ENCODE measurements at places on chromosomes 2 and 18. TPM values are rescaled to one million over a fixed set of nuclear protein-coding genes. Genes with fewer than 3 reads are reported as not detected.

- DNase-seq: no peak
These were observed 177.5 kb downstream of the LPIN1 start for GRCh38 chr2:11923935-11924334.

- no peak for DNase-seq
These were observed 26.6 kb downstream of the MLPH start for GRCh38 chr2:237513693-237514092.

GRCh38 chr2:28219758-28220368, 172.8 kb upstream of the FOSL2 start:
- DNase-seq: no peak

DNA sequence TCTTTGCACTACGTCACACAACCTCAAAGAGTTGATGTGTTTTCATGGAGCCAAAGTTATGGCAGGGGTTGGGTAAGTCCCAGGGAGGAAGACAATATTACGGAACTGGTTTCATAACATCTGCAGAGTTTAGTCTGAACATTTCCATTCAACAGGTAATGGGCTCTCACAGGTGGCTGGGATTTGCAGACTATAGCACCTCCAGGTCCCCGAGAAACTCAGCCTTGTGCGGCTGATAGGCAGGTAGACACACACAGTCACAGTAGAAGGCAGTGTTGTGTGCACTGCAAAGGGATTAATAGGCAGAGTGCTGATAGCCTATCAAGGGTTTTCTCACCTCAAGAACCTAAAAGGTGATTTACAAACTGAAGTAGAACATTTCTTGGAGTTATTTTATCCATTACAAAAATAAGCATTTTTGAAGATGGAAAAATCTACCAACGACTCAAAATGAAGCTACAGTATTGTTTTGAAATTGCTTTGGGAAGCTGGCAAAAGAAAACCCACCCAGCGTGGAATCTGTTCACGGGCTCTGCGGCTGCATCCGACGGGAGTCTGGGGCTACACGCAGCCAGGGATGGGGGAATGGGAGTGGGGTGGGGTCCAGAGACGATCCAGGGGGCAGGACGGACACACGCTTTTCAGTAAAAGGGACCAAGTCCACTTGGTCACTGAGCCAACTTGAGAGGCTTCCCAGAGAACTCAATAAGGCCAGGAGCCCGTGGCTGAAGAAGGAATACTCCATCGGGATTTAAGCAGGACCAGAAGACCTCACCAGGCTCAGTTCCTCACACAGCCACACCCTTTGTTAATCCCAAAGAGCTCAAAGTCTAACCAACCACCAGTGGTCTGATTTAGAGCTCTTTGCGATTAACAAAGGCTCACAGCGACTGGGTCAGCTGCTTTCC, 82.9 kb downstream of the CHRNA1 start:
- no peak for DNase-seq

UPP2 gene
- total RNA-seq: not detected

- DNase-seq: no peak
These were observed 11.3 kb upstream of the DPP4 start for GRCh38 chr2:162085090-162085891.

- no peak for DNase-seq
These were observed 1666.9 kb upstream of the CELF4 start for GRCh38 chr18:39232490-39232889.
